Forelimb muscle (tissue), 1 donor: ENCODE measurements at places on chromosomes 3 and 15.

DNA sequence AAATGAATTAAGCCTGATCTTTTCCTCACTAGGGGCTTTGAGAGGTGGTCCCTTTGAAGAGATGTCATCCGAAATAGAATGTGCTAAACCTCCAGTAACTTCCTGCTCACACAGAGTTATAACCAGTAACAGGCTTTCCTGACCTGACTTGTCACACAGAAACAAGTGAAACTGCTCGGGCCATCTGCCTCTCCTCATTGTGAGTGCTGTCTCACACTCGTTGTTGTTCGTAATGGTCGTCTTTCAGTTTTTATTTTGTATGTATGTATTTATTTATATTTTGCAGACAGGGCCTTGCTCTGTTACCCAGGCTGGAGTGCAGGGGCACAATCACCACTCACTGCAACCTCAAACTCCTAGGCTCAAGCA lies 24.0 kb downstream of the ACSBG1 start:
- DNase-seq, result no peak

DNA sequence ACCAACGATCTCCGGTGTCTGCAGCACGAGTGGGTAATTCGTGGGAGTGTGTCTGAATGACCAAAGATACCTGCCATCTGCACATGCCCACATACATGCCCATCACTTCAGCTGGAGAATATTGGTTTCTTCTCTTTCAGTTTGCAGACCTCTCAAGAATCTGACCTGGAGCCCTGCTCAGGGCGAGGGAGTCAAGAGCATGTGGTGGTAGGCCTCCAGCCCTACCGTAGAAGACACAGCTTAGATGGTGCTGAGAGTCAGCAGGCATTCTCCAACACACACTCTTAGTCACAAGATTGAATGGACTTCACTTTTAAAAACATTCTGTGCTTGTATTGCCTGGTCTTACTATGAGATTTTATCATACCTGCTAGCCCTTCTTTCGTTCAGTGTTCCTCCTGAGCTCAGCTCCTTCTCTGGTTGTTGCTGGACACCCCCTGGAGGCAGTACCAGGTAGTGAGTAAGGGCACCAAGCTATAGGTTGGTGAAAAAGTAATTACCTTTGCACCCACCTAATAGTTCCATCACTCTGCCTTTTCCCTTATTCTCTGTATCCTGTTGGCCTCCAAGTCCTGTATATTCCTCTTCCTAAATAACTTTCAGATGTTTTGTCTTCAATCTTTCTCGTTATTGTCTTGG lies 252.0 kb downstream of the CACNA2D3 start:
- no peak for DNase-seq

DNA sequence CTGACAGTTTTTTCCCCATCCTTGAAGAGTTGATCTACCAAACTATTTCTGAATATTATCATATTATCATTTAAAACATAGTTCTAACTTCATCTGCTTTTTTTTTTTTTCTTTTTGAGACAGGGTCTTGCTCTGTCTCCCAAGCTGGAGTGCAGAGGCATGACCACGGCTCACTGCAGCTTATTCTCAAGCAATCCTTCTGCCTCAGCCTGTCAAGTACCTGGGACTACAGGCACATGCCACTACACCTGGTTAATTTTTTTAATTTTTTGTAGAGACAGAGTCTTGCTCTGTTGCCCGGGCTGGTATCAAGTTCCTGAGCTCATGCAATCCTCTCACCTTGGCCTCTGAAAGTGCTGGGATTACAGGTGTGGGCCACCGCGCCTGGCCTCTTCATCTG lies 1.3 kb downstream of the EIF2AK4 start:
- no peak for DNase-seq

GRCh38 chr15:90232196-90232595 lies 1.5 kb downstream of the CIB1 start:
- no peak for DNase-seq

GRCh38 chr3:10912786-10913185 lies 79.8 kb upstream of the SLC6A1 start:
- no peak for DNase-seq

GRCh38 chr15:90840157-90840855 lies 28.1 kb upstream of the FURIN start:
- DNase-seq, result no peak

DNA sequence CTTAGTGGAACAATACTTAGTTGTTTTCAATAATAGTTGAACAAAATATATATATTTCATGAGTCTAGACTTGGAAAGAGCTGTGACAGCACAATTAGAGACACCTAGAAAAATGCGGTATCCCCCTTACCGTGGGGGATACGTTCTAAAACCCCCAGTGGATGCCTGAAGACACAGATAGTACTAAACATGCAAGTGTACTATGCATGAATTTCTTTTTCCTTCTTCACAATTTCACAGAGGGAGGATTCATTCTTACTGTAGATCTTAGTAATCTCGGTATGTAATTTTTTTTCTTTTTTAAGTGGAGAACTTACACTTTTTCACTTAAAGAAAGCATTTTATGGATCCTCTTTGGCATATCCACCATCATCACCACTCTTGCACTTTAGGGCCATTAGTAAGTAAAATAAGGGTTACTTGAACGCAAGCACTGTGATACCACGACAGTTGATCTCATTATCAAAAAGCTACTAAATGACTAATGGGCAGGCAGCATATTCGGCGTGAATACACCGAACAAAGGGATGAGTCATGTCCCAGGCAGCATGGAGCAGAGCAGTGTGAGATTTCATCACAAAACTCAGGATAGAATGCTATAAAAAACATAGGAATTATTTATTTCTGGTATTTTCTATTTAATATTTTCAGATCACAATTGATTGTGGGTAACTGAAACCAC lies 72.3 kb upstream of the ZNF280D start:
- DNase-seq, result no peak

GRCh38 chr3:9730657-9731205 lies 804 bp upstream of the BRPF1 start:
- DNase-seq, result no peak

- DNase-seq, result no peak
Measured at GRCh38 chr3:40465456-40465855, 8.3 kb downstream of the RPL14 start.

GRCh38 chr3:71857956-71858355 lies 73.0 kb upstream of the PROK2 start:
- DNase-seq, result no peak

DNA sequence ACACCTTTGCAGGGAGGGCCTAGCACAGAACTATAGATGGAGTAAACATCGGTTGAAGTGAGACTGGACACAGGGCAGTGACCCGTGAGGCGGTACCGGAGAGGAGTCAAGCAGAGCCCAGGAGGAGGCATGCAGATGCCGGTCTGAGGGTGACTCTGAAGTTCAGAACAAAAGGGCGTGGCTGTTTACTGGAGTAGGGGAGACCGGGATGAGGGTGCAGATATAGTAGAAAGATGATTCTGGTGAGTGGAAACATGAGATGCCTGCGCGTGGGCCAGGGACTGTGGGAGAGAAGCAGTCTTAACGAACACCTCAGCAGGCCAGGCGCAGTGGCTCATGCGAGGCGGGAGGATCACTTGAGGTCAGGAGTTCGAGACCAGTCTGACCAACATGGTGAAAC lies 113.1 kb downstream of the NSMCE3 start:
- DNase-seq, result no peak

- DNase-seq, result no peak
Measured at GRCh38 chr3:50319894-50320625, 2.5 kb downstream of the HYAL2 start.

- DNase-seq, result no peak
Measured at GRCh38 chr3:88030210-88030609, 28.6 kb downstream of the CGGBP1 start.

DNA sequence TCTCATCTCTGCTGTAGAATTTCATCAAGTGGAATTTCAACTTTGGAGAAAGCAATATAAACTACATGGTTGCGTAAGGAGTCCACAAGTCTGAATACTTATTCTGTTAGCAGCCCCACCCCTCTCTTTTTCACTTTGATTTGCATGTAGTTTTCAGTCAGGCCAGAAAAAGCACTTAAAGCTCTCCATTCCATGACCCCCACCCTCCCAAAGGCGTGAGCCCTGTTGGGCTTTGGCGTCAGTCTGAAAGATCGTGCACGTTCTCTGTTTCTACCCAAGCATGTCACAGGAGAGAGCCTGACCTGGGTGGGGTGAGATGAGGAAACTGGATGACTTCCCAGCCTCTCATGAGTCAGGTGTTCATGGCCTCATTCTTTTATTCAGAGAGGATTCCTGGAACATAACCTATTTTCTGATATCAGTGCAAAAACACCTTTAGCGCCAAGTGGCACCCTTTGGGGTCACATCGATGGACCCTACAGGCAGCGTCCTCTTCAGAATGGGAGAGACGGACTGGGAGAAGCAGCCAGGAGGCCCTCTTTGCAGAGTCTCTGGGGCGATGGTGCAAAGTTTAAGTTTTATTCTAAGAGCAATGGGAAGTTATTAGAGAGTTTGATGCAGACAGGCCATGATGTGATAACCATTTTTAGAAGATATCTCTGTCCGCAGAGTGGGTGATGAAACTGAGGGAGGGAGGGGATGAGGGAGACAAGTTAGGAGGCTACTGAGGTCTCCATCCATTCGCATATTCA lies 55.8 kb downstream of the LSM3 start:
- DNase-seq, result no peak

DNA sequence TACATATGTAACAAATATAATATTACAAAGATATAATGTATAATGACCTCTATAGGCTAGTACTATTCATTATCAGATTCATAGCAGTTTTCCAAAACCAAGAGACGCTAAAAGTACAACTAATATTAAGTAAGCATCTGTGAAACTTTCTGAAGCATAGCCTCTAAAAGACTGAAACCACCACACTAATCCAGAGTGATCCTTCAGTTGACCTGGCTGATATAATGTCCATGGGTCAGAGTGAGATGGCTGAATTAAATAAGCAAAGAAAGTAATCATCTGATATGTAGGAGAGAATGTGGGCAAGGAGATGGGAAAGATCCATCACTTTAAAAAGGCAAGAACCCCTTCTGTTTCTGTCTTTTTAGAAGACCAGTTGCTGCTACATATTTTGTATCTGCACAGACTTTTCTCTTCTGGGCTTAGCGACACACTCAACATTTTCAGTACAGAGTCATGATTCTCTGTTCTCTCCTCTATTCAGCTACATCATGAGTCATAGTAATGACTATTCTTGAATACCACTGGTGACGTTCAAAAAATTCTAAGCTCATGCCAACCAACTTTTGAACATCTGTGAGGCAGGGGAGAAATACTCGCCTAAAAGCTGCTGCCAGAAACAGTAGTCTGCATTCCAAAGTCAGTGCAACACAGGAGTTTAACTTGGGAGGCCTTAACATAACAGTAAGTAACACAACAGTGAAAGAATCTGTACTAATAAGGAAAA lies 149.6 kb downstream of the MAGI1 start:
- no peak for DNase-seq

DNA sequence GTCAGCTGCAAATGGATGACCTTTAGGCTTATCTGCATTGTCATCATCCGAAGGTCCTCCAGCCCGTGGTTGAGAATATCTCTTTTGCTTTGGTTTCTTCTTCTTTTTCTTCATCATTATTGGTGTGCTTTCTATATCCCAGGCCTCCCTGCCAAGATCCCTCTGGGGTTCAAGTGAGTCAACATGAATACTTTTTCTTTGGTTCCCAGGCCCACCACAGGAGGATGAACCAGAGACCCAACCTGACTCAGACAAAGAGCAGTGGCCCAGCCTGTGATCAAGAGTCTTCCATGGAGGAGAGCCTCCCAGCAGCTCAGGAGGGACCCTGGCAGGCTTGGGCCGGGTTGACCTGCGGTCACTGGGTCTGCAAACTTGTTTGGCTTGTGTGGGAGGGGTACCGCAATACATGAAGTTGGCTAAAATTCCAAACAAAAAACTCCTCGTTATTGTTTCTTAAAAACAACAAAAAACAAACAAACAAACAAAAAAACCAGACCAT lies 104.2 kb downstream of the MAP4 start:
- DNase-seq, result no peak

- no peak for DNase-seq
Measured at GRCh38 chr3:54421943-54422342, 299.6 kb downstream of the CACNA2D3 start.

DNA sequence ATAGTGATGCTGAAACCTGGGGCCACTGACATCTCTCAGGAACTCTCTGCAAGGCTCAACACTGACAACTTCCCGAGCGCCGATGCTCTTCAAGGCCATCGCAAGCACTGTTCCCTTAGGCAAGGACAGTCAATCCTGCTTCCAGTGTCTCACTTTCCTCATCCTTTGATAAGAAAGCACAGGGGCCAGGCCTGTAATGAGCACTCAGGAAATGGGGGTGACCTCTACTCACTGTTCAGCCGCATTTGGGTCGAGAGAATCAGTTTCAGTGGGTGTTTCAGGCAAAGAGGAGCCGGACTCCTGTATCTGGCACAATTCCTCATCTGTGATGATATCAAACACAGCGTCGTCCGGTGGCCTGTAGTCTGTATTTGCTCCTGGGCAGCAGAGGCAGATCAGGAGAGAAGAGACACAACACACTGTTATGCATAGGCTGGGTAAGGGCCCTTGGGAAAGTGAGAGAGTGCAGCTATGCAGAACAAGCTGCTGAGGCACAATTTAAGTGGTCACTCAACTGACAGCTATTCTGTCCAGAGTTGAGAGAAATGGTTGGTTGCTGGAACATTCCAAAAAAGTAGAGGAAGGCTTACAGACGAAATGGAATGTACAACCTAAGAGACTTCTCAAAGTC lies 11.9 kb downstream of the CXCR6 start:
- no peak for DNase-seq

- no peak for DNase-seq
Measured at GRCh38 chr3:149460117-149460516, 14.4 kb upstream of the TM4SF4 start.

DNA sequence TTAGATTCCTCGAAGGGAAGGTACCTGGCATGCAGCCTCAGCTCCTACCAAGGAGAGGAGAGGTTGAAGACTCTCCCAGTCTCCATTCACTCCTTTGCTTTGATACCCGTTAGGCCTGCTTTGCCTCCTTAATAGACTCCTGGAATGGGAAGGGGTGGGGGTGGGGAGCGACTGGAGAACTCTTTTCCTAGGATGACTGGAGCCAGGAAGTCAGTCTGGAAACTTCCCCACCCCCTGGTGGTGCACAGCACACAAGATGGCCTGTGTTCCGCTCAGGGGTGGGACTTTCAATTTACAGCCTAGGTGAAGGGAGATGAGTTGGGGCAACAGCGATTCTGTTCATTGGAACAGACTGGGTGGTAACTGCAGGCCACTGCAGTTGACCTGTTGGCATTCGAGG lies 21.4 kb upstream of the CELF6 start:
- no peak for DNase-seq

DNA sequence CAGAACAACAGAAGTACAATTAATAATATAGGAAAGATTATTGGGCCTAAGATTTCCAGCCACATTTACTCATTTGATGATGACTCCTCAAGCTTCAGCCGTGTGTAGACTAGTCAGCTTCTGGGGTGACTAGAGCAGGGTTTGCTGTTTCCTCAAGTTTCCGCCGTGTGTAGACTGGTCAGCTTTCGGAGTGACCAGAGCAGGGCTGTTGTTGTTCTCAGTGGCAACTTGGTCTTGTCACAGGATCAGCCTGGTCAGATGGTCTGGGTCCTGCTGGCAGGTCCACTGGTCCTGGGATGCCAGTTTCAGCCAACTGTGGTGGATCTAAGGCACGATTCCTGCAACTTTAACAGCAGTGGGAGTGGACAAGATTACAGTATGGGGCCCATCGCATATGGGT lies 21.8 kb upstream of the NOX5 start:
- no peak for DNase-seq
